ENCODE measurements at places on chromosomes 6 and 20.

- DNase-seq, result no peak
These were observed 92.8 kb downstream of the MBOAT1 start for GRCh38 chr6:20119485-20119884.

- DNase-seq, result no peak
These were observed 9.6 kb upstream of the SF3B5 start for GRCh38 chr6:144104898-144105487.

GRCh38 chr20:25020901-25021301 lies 28.4 kb upstream of the APMAP start:
- no peak for DNase-seq

DNA sequence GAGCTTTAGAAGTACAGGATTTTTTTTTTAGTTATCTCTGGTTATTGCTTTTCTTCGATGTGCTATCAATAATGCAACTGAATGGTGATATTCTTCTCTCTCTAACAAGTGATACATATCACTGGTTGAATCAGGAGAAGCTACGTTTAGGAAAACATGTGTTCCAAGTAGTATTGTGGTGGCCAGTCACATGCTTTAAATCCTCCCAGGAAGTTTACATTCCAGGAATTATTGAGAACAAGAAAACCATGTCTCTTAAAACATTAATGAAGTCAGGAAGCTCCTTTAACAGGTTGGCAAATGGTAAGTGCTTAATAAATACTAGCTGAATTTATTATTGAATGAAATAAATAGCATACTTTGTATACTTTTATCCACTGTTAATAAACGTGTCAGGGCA lies 371.1 kb downstream of the BCKDHB start:
- DNase-seq, result no peak

DNA sequence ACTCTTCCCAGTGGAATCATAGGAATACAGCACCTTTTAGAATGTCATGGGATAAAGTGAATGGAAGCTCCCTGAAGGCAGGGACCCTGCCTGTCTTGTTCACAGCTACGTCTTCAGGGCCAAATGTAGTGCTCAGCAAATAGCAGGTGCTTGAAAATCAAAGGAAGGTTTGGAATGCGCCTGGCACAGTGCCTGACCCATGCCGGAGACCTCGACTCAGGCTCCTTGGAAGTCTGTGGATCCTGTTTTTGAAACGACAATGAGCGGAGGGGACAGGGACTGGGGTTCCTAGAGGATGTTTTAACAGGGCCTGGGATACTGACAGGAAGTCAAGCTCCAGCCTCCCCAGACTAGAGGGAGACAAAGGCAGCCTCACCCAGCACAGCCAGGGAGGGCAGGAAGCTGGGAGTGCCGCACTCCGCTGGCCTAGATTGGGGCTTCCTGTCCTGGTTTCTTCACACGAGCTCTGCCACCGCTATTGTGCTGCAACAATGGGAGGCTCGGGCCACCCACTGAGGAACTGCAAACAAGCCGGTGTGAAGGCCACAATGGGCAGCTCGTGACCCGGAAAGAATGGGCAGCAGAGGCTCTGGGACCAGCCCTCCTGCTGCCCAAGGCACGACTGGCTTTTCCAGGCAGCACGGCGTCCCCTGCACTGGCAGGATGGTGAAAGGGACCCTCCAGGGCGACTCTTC lies 76.7 kb downstream of the PREX1 start:
- no peak for DNase-seq

DNA sequence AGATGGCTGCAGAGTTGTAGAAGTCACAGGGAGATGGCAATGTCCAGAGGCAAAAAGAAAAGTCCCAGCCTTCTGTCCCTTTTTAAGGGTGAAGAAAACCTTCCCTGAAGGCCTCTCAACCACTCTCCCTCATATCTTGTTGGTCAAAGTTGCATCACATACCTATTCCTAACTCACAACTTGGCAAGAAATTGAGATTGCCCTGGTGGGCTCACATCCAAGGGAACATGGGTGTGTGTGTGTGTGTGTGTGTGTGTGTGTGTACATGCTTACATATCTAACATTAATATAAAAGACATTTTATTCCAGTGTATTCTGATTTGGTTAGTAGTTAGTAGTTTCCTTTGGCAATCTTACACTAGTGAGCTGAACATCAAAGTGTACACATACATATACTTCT lies 144.3 kb upstream of the SALL4 start:
- DNase-seq, result no peak

DNA sequence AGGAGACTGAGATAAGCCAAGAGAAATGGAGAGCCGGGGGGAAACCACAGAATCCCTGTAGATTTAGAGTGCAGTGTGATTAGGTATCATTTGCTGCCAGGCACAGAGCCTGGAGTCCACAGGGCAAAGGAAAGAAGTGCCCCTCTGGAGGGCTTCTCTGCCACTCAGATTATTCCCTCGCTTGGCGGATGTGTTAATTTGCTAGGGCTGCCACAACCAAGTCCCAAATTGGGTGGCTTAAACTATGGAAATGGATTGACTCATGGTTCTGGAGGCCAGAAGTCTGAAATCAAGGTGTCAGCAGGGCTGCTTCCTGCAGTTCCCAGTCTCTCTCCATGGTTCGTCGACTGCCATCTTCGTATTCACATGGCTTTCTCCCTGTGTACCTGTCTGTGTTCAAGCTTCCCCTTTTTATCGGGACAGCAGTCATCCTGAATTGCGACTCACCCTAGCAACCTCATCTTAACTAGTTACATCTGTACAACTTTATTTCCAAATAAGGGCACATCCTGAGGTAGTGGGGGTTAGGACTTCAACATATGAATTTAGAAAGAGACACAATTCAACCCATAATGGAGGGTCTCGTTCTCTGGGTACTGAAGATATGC lies 122.2 kb downstream of the ANKRD60 start:
- DNase-seq, result no peak

GRCh38 chr20:61562897-61563504 lies 310.9 kb downstream of the CDH4 start:
- no peak for DNase-seq

- DNase-seq, result no peak
These were observed 1102.8 kb upstream of the FLRT3 start for GRCh38 chr20:15440049-15440820.

DNA sequence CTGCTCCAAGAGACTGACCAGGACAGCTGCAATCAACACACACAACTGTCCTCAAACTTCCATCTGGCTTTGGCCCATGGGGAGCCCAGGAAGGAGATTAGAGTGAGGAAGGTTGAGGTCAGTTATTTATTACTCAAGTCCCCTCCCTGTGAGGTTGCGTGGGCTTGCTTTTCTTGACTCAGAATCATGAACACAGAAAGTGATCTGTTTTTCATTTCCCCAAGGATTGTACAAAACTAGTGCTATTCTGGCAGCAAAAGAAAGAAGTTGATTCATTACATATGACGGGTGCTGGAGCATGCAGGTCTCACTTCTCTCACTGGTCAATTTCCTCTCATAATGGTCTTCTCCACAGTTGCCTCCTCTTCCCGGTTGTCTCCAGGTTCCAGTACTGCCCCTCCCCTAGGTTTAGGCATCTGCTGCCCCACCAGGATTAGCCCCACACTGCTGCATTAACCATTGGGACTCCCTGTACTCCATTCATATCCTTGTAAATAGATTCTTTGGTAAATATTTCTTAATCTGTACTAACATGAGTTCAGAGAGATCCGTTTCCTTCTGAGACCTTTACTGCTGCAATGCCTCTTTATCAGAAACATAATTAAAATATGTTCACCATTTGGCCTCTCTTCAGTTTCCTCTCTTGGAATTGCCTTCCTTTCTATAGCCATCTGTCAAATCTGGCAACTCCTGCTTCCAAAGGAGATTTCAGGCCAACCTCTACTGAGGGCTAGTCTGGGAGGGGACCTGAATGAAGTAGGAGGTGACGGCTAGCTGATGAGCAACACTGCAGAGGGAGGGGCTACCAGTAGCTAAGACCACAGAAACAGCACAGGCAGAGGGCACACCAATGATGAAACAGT lies 888.8 kb downstream of the QKI start:
- DNase-seq, result no peak

- DNase-seq, result no peak
These were observed 50.1 kb downstream of the GRM4 start for GRCh38 chr6:34095741-34096140.

DNA sequence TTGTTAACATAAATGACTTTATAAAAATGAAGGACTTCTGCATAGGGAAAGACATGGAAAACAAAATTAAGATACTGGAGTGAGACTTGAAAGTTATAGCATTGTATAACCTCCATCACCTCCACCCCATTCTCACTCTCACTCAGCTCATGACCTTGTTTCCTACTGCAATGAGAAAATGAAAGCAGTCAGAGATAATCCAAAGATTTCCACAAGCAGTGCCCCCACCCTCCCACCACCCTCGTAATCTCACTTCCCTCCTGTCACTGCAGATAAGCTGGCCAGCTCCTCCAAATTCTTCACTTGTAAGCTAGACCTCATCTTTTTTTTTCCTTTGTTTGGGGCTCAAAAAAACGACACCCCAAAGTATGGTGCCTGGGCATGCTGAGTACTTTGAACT lies 52.9 kb upstream of the PROKR2 start:
- no peak for DNase-seq

DNA sequence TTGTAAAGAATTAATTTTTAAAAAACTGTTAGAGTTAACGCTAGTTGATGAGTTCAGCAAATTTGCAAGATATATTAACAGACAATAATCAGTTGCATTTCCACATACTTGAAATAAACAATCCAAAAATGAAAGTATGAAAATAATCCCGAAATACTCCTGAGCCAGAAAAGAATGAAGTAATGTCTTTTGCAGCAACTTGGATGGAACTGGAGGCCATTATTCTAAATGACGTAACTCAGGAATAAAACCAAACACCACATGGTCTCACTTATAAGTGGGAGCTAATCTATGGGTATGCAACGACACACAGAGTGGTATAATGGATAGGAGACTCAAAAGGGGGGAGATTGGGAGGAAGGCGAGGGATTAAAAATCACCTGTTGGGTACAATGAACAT lies 872.9 kb upstream of the GJE1 start:
- no peak for DNase-seq

- no peak for DNase-seq
These were observed 17.2 kb downstream of the CARMIL1 start for GRCh38 chr6:25296217-25296905.

DNA sequence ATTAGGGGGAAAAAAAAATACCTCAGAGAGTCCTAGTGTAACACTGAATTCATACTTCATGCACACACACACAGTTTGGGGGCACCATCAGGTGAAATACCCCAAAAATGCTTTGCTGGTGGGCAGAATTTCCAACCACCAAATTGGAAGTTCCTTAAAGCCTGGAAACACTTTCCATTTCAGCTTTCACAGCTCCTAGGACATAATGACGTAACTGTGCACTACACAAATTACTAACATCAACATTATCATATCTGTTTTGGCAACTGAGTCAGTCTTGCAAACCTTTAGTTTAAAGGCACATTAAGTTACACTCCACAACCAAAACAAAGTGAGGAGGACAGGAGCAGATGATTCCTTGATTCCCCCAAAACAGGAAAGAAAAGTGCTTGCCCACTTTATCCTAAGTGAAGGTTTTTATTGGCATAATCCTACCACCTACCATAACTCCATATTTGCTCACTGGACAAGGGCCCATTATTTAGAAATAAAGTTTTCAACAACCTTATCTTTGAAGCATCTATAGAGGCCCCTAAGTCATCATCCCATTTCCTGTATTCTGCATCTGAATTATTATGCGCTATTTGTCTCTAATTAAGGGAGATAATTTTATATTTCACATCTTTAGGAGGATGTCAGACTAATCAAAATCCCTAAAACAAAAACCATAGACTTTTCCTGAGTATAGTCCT lies 3.4 kb downstream of the MBOAT1 start:
- DNase-seq, result no peak

GRCh38 chr6:66897576-66897975 lies 1190.5 kb upstream of the EYS start:
- DNase-seq, result no peak

DNA sequence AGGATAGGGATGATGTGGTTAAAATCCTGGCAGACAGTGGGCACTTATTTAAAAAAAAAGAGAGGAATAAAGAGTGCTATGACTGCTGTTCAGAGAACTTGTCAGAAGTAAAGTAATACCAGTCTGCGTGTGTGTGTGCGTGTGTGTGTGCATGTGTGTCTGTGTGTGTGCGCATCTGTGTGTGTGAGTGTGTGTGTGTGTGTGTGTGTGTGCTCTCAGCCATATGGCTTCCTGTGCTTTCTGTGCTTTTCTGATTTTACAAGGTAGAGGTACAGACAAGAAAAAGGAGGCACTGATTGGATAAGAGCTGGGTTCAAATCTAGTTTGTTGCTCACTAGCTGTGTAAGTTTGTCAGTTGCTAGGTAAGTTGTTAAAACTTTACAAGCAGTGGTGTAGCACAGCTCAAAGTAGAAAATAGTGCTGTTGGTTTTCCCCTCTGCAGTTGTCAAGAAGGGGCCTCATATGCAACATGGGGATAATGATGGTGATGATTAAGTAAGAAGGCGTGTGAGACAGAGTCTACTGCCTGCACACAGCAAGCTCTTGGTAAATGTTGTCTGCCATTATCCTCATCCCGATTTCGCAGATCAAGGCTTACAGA lies 155.3 kb upstream of the ZNF217 start:
- no peak for DNase-seq

GRCh38 chr6:74574794-74575193 lies 631.1 kb downstream of the COL12A1 start:
- DNase-seq, result no peak

GRCh38 chr6:8441452-8441851 lies 6.1 kb upstream of the SLC35B3 start:
- no peak for DNase-seq

DNA sequence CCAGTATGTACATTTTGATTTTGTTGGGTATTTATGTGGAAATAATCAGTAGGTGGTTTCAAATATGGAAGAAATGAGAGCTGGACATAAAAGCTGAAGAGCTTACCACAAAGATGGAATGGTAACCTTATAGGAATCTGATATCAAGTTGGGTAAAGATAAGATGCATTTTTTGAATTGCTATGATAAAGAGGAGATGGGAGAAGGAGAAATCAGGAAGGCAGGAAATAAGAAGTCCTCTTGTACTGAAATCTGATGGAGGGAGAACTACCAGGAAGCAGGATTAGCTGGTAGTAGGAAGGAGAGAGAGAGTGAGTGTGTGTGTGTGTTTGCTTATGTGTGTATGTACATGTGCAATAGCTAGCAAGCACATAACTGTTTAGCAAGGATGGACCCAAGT lies 468.4 kb downstream of the PHF3 start:
- DNase-seq, result no peak

GRCh38 chr6:30463651-30464618 lies 25.4 kb upstream of the HLA-E start:
- DNase-seq, result no peak
